Tibial nerve (tissue), 4 donors: ENCODE measurements at places on chromosomes 3 and 15.

- no peak for DNase-seq
Observed at GRCh38 chr15:76866716-76867321, 38.3 kb downstream of the SCAPER start.

- no peak for DNase-seq
Observed at GRCh38 chr3:168051531-168052471, 43.9 kb downstream of the GOLIM4 start.

GRCh38 chr3:175312791-175313190 lies 453.7 kb downstream of the NAALADL2 start:
- no peak for DNase-seq

GRCh38 chr15:67083135-67083762 lies 17.8 kb downstream of the SMAD3 start:
- no peak for DNase-seq

GRCh38 chr3:135125171-135125801 lies 330.2 kb downstream of the EPHB1 start:
- no peak for DNase-seq

DNA sequence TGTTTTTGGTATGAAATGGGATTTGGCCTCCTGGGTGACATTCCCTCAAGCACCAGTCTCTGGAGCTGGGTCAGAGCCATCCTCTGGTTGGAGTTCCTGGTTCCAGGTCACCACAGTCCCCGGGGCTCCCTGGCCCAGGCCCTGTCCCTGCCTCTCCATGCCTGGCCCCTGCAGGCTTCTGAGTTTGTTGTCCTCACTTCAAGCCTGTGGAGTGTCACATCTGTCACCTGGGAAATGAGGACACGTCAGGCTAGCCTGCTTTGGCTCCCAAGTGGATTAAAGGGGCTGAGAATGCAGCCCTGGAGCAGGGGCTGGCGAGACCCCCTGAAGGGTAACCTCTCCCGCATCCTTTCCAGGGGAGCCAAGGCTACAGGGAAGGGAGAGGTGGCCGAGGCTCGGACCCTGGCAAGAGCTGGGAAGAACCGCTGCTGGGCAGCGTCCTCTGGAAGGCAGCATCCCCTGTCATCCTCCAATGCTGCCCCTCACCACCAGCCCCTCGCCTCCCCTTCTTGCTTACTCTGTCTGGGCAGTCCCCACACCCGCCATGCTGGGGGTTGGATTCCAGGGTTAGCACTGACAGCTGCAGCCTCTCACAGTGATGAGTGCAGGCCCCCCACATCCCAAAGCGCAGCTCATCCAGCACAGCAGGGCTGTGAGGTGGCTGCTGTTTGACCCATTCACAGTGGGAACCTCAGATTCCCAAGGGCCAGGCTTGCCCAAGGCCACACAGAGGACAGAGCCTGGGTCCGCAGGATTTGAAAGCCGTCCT lies 75.5 kb upstream of the IQSEC1 start:
- DNase-seq: no peak

- DNase-seq: no peak
Observed at GRCh38 chr3:38018296-38019266, 10.9 kb downstream of the PLCD1 start.
